ENCODE measurements at places on chromosomes 16 and 17.

DNA sequence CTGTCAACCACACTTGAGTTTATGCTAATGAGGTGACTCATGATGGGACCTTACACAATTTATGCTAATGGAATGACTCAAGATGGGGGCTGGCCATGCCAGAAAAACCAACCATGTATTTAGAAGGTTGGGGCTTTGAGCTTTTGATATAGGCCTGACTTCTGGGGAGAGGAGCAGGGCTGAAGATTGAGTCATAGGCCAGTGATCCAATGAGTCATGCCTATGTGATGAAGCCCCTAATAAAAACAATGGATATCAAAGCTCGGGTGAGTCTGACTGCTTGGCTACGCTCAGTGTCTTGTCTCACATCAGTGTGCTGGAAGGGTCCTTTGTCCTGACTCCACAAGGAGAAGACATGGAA, 7.3 kb downstream of the MFSD6L start:
- DNase-seq = no peak

- DNase-seq = peak; percentile 49
Measured at GRCh38 chr16:424033-424622, 1.3 kb upstream of the RAB11FIP3 start.

GRCh38 chr17:54221499-54221898, 398.8 kb downstream of the KIF2B start:
- DNase-seq = no peak

DNA sequence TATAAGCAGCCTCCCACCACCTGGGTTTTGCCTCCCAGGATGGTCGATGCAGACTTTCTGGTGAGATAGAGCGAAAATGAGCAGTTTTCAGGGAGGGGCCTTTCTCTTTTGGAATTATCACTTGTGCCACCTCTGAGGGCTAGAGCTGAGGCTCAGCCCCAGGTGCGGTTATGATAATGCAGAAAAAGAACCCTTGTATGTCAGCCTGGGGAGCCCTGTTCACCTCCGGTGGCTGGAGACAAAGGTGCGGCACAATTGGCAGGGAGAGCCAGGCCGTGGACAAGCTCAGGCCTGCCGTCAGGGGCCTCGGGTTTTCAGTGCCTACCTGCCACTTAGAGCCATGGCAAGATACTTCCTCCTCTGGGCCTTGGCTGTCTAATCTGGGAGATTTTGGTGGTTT, 4.4 kb downstream of the SCPEP1 start:
- DNase-seq = no peak

DNA sequence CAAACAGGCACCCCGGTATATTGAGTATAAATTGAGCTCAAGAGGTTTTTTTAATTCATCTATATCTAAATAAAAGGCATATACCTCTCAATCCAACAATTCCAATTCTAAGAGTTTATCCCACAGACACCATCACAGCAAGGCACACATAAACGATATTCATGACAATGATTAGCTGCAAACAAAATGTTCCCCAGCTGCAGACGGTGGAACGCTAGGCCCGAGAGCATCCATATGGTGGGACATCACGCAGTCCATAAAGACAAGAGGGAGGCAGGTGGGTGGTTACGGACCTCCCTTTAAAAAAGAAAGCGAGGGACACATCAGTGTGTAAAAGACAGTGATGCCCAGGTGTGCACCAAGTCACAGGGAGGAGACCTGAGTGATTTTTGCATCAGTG, 28.1 kb downstream of the MEAK7 start:
- DNase-seq = no peak

DNA sequence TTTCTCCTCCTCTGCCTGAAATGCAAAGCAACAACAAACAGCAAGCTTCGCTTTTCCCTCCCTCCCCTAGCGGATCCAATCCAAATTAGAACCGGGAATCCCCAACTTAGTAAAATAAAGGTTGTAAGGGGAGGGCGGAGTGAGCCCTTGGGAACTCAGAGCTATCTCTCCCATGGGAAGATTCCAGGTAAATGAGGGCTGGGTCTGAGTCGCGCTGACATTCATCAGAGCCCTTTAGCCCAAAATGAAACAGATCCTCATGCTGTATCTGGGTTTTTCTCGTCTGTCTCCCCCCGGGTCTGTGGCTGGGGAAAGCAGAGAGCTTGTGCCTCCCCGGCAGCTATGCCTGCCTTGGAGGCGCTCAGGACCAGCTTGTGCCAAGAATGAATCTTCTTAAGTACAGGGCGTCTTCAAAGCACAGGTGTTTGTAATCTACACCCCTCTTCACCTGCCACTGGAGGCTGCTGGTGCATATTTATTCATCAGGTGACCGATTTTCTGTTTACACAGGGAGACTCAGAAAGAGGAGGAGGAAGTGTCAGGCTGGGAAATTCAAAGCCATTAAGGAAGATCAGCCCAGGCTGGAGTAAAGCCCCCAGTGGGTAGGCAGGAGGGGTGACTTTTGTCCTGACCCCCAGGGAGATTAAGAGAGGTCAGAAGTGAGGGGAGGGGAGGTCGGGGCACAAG, 55.0 kb upstream of the GSE1 start:
- DNase-seq = no peak

- no peak for DNase-seq
Measured at GRCh38 chr17:4318596-4318995, 47.9 kb downstream of the UBE2G1 start.

DNA sequence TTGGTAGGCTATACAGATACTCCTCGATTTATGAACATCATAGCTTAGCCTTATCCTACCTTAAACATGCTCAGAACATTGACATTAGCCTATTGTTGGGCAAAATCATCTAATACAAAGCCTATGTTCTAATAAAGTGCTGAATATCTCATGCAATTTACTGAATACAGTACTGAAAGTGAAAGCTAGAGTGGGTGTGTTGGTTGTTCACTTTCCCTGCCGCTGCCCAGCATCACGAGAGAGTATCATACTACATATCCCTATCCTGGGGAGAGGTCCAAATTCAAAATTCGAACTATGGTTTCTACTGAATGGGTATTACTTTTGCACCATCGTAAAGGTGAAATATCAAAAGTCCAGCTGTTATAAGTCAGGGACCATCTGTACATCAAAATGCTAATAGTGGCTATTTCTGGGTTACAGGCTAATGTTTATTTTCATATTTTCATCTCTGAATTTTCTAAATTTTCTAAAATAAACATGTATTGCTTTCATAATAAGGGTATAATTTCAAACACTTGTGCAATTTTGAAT, 54.5 kb downstream of the NACA2 start:
- no peak for DNase-seq

DNA sequence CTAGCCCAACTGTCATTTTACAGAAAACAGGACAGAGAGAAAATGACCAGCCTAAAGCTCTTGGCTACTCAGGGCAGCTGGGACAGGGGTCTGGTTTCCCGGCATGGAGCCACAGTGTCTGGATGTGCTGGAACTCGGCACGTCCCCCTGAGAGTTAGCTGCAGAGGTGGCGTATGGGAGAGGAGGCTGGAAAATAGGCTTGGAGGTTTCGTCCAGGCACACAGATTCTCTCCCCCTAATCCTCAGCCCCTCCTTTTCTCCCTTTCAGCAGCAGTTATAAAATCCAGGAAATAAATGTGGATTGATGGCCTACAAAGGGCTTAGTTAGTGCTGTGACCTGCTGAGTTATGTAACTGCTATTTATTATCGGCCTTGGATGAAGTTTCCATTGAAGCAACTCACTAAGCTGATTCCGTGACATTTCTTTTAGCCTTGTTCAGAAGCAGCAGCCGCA, 89.5 kb upstream of the TOB1 start:
- no peak for DNase-seq

DNA sequence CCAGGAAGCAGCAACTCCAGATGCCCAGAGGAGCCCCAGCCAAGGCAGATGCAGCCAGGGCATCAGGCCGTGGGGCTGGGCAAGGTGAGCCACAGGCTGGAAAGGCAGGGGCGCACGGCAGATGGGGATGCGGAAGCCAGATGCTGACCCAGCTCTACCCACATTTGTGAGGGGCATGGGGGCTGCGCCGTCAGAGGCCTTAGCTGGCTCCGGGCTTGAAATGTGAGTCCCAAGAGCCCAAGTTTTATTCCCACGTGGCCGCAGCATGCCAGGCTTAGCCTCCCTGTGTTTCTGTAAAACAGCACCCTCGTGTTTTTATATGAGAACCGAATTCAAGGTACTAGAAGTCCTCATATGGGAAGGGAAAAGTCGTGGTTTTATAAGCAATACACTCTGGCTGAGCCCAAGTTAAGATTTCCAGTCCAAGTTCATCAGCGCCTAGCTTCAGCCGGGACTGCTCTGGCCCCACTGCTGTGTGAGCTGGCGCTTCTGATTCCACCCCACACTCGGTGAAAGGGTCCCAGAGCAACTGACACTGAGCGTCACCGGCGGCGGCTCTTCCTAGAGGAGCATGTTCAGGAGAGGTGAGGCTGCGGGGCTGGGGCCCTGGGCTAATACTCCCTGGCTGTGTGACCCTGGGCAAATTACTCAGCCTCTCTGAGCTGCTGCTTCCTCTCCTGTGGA, 6.7 kb upstream of the C16orf95 start:
- no peak for DNase-seq

DNA sequence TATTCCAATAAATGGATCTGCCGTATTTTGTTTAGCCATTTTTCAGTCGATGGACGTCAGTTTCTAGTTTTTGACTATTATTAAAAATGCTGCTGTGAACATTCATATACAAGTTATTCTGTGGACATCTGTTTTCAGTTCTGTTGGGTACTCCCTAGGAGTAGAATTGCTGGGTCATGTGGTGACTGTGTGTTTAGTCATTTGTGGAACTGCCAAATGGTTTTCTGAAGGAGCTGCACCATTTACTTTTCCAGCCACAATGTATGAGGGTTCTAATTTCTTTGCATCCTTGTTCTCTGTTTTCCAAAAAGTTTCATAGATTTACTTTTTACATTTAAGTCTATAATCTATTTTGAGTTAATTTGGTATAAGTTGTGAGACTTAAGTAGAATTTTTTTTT, 29.5 kb downstream of the CYLD start:
- DNase-seq = no peak

DNA sequence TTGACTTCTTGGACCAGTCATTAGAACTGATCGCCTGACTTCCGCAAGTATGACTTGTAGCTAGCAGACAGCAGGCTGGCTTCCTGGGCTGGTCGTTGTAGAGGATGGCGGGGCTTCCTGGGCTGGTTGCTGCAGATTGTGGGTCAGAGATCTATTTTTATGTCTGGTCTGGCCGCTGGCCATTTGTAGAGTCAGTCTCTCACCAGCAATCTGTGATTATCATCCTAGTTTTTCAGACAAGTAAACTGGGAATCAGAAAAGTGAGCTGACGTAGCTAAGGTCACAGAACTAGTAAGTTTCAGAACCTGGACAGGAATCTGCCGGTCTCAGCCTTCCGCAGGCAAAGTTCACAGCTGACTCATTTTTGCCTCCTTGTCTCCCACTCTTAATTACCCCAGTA, 19.1 kb downstream of the GPR142 start:
- no peak for DNase-seq

- DNase-seq = no peak
Measured at GRCh38 chr17:72146371-72146770, 25.6 kb downstream of the SOX9 start.

DNA sequence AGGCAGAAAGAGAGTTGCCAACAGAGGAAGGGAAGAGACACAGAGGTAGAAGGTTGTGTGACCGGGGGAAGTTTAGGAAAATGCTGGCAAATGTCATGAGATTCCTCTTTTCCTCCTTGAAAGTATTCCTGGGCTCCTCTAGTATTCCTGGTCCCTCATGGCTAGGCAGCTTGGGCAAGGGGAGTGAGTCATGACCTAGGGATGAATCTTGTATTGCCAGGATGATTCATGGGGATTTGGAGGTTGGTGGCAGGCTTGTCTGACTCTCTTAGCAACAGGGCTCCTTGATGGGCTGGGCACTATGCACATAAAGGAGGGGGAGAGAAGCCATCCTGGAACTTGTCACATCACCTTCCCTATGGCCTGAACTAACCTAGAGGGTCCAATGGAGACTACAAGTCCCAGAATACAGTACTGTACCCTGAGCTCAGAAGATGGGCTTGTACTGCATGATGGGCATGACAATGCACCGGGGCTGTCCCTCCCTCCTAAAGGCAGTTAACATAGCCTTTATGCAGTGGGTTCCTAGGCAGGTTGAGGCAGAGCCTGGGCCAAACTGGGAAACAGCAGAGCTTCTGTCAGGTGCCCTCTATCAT, 2.1 kb upstream of the SEZ6 start:
- no peak for DNase-seq

DNA sequence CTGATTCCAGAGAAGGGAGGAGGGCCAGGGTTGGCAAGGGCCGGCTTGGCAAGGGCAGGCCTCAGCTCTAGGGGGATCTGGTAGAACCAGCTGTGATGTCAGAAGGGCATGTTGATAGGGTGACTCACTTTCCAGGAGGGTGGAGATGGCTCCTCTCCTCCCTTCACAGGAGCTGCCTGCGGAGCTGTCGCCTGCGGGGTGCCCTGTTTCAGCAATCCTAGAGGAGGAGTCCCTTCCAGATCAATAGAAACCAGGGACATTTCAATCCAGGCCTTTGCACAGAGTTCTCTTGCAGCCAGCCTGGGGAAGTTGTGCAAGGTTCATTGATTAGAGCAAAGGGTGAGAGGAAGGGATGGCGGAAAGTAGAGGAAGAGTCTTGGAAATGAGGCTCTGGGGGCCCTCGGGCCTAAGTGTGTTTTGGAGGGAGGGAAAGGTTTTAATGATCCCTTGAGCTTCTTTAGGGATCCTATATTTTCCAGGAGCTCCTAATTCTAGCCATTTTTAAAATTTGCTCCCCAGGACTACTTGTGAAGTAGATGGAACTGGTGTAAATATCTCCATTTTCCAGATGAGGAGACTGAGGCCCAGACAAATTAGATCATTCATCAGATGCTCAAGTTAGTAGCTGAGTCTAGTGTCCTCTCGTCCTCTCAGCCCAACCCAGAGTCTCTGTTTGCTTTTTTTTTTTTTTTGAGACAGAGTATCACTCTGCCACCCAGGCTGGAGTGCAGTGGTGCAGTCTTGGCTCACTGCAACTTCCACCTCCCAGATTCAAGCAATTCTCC, 24.8 kb upstream of the CSNK2A2 start:
- no peak for DNase-seq

DNA sequence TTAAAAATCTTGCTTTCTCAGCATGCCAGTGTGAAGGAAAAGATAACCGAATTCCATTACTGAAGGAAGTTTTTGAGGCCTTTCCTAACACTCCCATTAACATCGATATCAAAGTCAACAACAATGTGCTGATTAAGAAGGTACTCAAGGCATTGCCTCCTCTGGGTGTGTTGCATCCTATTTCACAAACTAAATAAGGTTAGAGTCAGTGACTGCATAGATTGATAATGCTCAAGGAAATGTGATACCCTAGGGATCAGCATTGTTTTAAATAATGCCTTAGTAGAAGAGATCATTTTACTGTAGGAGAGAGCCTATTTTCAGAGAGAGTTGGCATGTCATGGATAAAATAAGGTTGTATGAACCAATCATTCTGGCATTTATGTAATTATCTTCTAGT, 36.8 kb downstream of the GDPD1 start:
- DNase-seq = no peak

GRCh38 chr17:27497696-27498095, 41.4 kb downstream of the KSR1 start:
- DNase-seq = no peak
